CD4-positive, alpha-beta T cell (primary cell): ENCODE measurements at places on chromosomes 2 and 18. TPM values are rescaled to one million over a fixed set of nuclear protein-coding genes. Genes with fewer than 3 reads are reported as not detected.

GRCh38 chr2:27645197-27645596 is 16.3 kb downstream of the GPN1 start:
- no peak for DNase-seq
- no peaks in the 10 kb centered on the region for H3K4me1 ChIP-seq
- no peak overlapping the region for H3K27ac ChIP-seq
- H3K4me3 ChIP-seq: no peak overlapping the region
- peaks cover 70% of the 10 kb centered on the region for H3K36me3 ChIP-seq

GRCh38 chr2:240479111-240479501 is 43.6 kb downstream of the GPC1 start:
- no peaks in the 10 kb centered on the region for H3K36me3 ChIP-seq
- no peaks in the 10 kb centered on the region for H3K27me3 ChIP-seq
- no peak overlapping the region for H3K4me3 ChIP-seq
- no peaks in the 10 kb centered on the region for H3K4me1 ChIP-seq

TRIM54 gene
- total RNA-seq: not detected

MEP1B gene
- not detected for total RNA-seq

CDK5R2 gene
- total RNA-seq: not detected
